Aortic smooth muscle cell (primary cell): ENCODE measurements at places on chromosomes 1 and 21. TPM values are rescaled to one million over a fixed set of nuclear protein-coding genes. Genes with fewer than 3 reads are reported as not detected.

The PROK1 gene
- total RNA-seq, result not detected in 2 replicates

The RIPPLY3 gene
- not detected in 2 replicates for total RNA-seq

The LAPTM5 gene
- total RNA-seq, result 0.44 and 1.3 TPM in 2 replicates

The PRAMEF4 gene
- total RNA-seq, result not detected in 2 replicates
